ENCODE measurements at places on chromosomes 11 and 22. TPM values are rescaled to one million over a fixed set of nuclear protein-coding genes. Genes with fewer than 3 reads are reported as not detected.

Gene RNF26
- total RNA-seq, result 85.8 TPM

Gene PATE4
- total RNA-seq, result not detected

Gene FAM83F
- 17.1 TPM for total RNA-seq

Gene SAA4
- total RNA-seq, result not detected

Gene ADAMTS8
- not detected for total RNA-seq

Gene KCNQ1OT1
- 8.2 TPM for total RNA-seq

DNA sequence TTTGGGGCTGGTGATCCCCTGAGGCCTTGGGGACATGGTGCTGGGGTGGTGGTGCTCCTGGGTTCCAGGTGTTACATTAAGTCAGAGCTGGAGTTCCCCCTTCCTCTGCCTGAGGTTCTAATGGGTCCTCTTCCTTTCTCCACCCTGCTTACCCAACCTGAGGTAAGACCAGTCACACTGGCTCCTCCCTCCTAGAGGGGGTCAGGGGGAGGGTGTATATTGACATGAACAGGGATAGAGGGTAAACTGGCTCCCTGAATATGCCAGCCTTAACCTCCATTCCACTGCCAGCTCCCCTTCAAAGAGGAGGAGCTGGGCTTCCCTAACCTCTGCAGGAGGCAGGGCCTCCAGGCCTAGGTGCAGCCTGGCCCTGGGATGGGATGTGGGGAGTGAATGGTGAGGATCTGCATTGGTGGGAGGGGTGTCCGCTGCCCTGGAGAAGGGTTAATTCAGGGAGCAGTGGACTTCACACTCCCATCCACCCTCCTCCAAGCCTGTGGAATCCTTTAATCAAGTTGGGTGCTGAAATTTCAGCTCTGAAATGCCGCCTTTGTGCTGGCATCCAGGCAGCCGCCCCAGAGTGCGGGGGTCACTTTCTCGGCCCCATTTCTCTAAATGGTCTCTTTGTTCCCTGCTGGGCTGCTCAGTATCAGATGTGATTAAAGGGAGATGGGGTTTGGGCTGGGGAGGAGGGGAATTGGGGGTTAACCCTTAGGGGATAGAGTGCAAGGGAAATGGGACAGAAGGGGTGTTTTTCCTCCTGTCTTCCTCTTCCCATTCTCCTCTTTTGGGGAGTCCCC is 15.2 kb downstream of the POLR2F start:
- no peaks in the 10 kb centered on the region for H3K4me1 ChIP-seq
- 0 out of 2 replicates have a peak, but pooled peaks cover 5% of the 10 kb centered on the region for H3K36me3 ChIP-seq
- H3K27ac ChIP-seq, result no peak overlapping the region
- H3K4me3 ChIP-seq, result no peak overlapping the region

- H3K27me3 ChIP-seq, result no peaks in the 10 kb centered on the region
- no peak for DNase-seq
- H3K4me3 ChIP-seq, result no peak overlapping the region
- H3K4me1 ChIP-seq, result no peaks in the 10 kb centered on the region
- no peak overlapping the region for H3K27ac ChIP-seq
- no peaks in the 10 kb centered on the region for H3K36me3 ChIP-seq
These were observed 350.4 kb upstream of the B3GAT1 start for GRCh38 chr11:134762248-134763029.

GRCh38 chr11:24496736-24497725 is at the start of gene LUZP2:
TSS of gene LUZP2 (plus strand) at chr11:24497053.
- H3K4me3 ChIP-seq, result no peak within 1 kb of the TSS
- H3K4me1 ChIP-seq, result no peaks in the 10 kb centered on the region
- DNase-seq, result no peak
- no peak within 1 kb of the TSS for H3K27ac ChIP-seq
- H3K36me3 ChIP-seq, result no peaks in the 10 kb centered on the region

DNA sequence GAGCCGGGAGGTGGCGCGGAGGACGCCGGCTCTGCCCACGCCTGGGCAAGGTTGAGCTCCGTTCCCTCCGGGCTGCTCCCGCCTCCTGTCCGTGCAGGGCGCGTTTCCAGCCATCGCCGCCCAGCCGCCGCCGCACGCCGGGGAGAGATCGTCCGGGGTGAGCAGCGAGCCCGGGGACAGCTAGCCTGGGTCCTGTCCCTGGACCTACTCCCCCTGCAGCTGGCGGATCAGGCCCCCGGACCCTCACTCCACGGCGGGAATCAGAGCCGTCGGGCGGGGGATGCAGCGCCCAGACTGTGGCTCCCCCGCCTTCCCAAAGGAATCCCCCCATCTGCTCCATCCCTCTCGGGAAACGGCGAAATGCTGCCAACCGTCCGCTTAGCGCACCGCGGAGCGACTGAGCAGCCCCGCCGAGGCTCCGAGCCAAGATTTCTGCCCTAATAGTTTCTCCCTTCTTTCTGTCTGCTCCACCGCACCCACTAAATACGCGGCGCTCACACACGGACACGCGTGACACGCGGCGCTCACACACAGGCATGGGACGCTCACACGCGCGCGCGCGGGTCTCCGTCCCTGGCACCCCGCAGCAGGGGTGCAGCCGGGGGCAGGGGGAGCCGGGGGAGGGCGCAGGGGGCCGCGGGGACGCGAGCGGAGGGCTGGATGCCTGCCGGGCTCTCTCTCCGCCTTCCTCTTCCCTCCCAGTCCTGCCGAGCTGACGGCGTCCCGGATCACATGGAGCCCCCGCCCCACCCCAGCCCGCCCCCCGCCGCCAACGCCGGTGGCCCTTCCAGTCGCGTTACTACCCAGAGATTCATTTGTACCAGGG is at the start of gene KCNJ5:
Gene KCNJ5 (plus strand): TSS at position 814 of the 826 bp plus-strand sequence. CDS start 19,918 bp downstream, outside the sequence.
- H3K4me1 ChIP-seq, result peaks cover 10% of the 10 kb centered on the region
- no peak within 1 kb of the TSS for H3K27ac ChIP-seq
- no peaks in the 10 kb centered on the region for H3K36me3 ChIP-seq
- H3K27me3 ChIP-seq, result peaks cover 1% of the 10 kb centered on the region

GRCh38 chr11:35916270-35916669 is 27.6 kb upstream of the LDLRAD3 start:
- no peaks in the 10 kb centered on the region for H3K4me1 ChIP-seq
- H3K27ac ChIP-seq, result no peak overlapping the region
- DNase-seq, result no peak
- H3K27me3 ChIP-seq, result no peaks in the 10 kb centered on the region

- no peak for DNase-seq
- no peak overlapping the region for H3K27ac ChIP-seq
These were observed 153.0 kb downstream of the BBOX1 start for GRCh38 chr11:27193434-27194225.

- no peaks in the 10 kb centered on the region for H3K4me1 ChIP-seq
- no peak for DNase-seq
- H3K27me3 ChIP-seq, result no peaks in the 10 kb centered on the region
- no peak overlapping the region for H3K27ac ChIP-seq
These were observed 10.3 kb upstream of the PHF21B start for GRCh38 chr22:45019861-45020655.

DNA sequence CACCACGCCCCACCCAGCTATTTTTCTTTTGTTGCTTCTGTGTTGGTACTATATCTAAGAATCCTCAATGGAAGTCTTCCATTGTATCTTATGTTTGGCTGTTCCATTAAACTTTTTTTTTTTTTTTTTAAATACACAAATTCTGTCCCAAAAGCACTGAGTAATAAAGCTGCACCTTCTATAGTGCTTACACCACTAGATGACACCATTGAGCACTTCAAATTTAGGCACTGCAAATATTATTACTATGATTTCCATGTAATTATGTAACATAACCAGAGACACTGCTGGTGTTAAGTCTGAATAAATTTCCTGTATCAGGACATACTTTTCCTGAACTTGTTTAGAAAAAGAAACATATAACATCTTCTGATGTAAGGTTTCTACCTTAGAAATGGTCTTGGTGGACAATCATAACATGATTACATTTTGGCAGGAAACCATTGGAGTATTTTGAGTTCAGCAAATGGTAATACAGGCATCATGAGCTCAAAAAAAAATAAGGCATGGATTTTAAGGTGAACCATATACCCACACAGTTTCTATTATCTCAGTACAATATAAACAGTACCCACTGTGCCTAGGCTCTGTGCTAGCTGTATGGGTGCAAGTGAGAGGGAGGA is 110.5 kb downstream of the ATG16L2 start:
- DNase-seq, result peak; percentile 40
- no peaks in the 10 kb centered on the region for H3K27me3 ChIP-seq
- no peaks in the 10 kb centered on the region for H3K4me1 ChIP-seq

GRCh38 chr11:27242591-27242990 is 120.4 kb downstream of the CCDC34 start:
- H3K4me1 ChIP-seq, result peaks cover 10% of the 10 kb centered on the region
- H3K27me3 ChIP-seq, result no peaks in the 10 kb centered on the region
- no peak overlapping the region for H3K4me3 ChIP-seq
- no peak for DNase-seq
- no peak overlapping the region for H3K27ac ChIP-seq

GRCh38 chr22:22753526-22754267 is 109.3 kb downstream of the GGTLC2 start:
- no peak overlapping the region for H3K4me3 ChIP-seq
- peak; percentile 80 for DNase-seq

DNA sequence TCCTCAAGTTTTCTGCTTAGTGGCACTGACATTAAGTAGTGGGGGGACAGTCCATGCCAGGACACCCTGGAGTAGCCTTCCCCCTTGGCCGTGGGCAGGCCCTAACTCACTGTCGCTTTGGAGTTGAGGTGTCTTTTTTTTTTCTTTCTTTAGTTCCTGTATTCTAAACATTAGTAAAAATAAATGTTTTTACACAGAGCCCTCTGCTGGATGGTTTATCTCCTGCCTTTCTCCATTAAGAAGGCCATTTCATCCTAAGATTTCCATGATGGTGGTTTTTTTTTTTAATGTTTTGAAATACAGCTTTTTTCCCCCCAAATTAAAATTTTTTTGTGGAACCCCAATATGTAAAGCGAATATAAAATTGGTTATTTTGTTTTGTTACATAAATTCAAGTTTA is 1.8 kb upstream of the TIGD3 start:
- H3K27ac ChIP-seq, result peak overlapping the region; percentile 18
- peaks cover 3% of the 10 kb centered on the region for H3K36me3 ChIP-seq
- H3K27me3 ChIP-seq, result no peaks in the 10 kb centered on the region
- no peak for DNase-seq
- no peak overlapping the region for H3K4me3 ChIP-seq
- peaks cover 20% of the 10 kb centered on the region for H3K4me1 ChIP-seq

GRCh38 chr22:22745225-22746060 is 101.0 kb downstream of the GGTLC2 start:
- H3K4me1 ChIP-seq, result no peaks in the 10 kb centered on the region
- no peak overlapping the region for H3K4me3 ChIP-seq
- H3K27ac ChIP-seq, result no peak overlapping the region
- DNase-seq, result no peak

DNA sequence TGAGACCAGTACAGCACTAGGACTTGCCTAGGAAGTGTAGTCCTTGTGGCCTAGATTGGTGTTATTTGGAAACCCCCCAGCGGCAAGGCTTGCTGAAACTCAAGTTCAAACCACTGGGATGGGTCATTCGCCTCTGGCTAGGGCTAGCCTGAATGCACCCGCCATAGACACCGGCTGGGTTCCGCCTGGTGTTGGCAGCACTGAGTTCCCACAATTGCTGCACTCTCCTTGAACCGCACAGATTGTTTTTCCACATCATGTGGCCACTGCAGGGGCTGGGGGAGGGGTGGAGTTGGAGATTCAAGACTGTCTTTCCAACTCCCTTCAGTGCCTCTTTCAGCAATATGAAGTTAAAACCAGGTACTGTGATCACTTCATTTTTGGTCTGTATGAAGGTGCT is 43.1 kb downstream of the CCDC73 start:
- H3K4me1 ChIP-seq, result no peaks in the 10 kb centered on the region
- H3K36me3 ChIP-seq, result no peaks in the 10 kb centered on the region
- H3K4me3 ChIP-seq, result no peak overlapping the region
- H3K27me3 ChIP-seq, result no peaks in the 10 kb centered on the region

- H3K36me3 ChIP-seq, result no peaks in the 10 kb centered on the region
These were observed 2.9 kb upstream of the APOL3 start for GRCh38 chr22:36163497-36163896.

DNA sequence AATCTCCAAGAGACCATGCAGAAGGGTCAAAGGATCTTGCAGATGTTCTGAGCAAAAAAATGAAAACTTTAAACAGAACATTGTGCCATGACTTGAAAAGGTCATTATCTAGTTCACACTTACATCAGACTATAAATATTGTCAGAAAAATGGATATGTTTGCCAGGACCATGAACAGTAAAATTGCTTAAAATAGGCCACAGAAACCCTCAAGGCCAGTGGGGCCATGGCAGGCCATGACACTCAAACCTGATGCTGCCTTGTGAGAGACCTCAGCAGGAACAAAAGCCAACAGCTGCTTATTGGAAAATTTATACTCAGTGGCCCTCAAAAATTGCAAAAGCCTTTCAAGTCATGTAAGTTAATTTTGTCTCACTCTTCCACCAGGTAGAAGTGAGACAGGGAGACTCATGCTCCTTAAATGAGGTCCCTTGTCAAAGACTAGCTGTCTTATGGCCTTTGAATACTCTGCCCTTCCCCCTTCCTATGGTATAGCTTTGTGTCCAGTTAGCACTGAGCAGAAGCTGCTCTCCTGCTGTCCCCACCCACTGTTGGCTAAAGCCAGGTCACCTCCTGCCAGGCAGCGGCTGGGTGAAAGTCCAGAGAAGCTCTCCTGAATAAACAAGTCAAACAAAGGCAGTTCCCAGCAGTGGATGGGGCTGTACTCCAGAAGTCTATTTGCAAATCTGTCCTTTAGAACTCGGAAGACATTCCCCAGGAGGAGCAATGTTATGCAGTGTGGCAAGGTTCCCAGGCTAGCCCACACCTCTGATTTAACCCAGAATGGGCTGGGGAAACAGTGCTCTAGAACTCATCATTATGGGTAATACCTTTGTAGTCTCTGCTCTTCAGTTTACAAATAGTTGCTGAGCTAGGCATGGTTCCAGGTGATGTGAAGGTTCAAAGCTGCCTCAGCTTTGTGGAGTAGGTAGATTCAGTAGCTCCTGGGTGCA is 21.4 kb downstream of the ADM start:
- DNase-seq, result peak; percentile 97
- no peaks in the 10 kb centered on the region for H3K27me3 ChIP-seq
- peaks cover 83% of the 10 kb centered on the region for H3K4me1 ChIP-seq
- H3K4me3 ChIP-seq, result no peak overlapping the region
- no peaks in the 10 kb centered on the region for H3K36me3 ChIP-seq
- H3K27ac ChIP-seq, result peak overlapping the region; percentile 14

- no peak overlapping the region for H3K4me3 ChIP-seq
- H3K27ac ChIP-seq, result no peak overlapping the region
- no peaks in the 10 kb centered on the region for H3K4me1 ChIP-seq
- no peak for DNase-seq
- H3K36me3 ChIP-seq, result no peaks in the 10 kb centered on the region
These were observed 106.0 kb upstream of the OR9Q1 start for GRCh38 chr11:57917632-57918031.

- no peak overlapping the region for H3K4me3 ChIP-seq
- H3K4me1 ChIP-seq, result peaks cover 34% of the 10 kb centered on the region
- H3K27ac ChIP-seq, result no peak overlapping the region
- DNase-seq, result no peak
- H3K36me3 ChIP-seq, result 0 out of 2 replicates have a peak, but pooled peaks cover 2% of the 10 kb centered on the region
- no peaks in the 10 kb centered on the region for H3K27me3 ChIP-seq
These were observed 9.1 kb upstream of the CCDC34 start for GRCh38 chr11:27372164-27372563.

DNA sequence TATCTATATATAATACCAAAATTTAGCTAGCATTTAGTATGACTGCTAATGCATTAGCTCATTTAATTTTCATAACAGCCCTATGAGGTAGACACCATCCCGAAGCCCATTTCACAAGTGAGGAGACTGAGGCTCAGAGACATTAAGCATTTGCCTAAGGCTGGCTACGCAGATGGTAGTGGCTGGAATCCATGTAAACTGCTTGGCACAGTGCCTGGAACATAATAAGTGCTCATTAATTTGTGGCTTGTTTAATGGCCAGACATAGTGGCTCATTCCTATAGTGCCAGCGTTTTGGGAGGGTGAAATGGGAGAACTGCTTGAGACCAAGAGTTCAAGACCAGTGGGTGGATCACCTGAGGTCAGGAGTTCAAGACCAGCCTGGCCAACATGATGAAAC is 17.8 kb upstream of the TP53I11 start:
- H3K4me1 ChIP-seq, result peaks cover 4% of the 10 kb centered on the region
- H3K36me3 ChIP-seq, result no peaks in the 10 kb centered on the region
- no peak overlapping the region for H3K27ac ChIP-seq
- H3K27me3 ChIP-seq, result no peaks in the 10 kb centered on the region
- no peak overlapping the region for H3K4me3 ChIP-seq

Measured in Caco-2 (cell line).